ENCODE measurements at places on chromosomes 6 and 20.

DNA sequence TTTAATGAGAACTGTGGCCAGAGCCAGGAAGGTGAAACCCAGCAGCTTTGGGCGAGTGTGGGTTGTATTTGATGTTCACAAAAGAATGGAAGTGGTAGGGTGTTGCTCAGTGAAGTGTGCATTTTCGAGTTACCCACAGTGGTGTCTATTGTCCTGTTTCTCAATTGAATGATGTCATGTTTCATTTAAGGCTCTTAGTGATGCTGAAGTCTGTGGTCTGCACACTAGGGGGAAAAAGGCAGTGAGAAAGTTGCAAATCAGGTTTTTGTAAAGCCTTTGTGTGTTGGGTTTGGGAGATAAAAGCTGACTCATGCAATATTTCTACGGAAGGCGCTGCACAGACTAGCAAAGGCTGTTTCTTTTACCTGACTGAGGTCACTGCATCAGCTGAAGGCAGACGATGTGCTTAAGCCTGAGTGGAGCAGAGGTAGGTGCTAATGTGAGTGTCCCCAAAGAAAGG, 121.1 kb downstream of the PLEKHG1 start:
- peak; percentile 96 for DNase-seq

GRCh38 chr6:16480763-16481560, 242.6 kb downstream of the GMPR start:
- DNase-seq, result no peak

DNA sequence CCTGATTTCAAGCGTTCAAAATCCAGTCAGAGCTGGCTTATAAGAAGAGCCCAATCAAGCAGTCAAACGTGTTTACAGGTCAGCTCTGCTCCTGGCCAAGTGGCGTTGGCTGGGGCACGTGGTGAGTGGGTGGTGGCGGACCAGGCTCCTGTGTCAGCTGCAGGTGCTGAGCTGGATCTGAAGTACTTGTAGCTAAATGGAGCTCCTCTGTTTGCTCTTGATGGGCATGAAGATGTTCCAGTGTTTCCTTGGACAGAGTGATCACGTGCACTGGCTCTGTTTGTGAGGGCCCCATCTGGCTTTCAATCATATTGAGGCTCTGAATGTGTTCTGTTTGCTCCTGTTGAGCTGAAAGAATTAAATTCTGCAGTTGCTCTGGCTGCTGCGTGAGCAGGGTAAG, 10.2 kb upstream of the MICAL1 start:
- DNase-seq, result no peak

DNA sequence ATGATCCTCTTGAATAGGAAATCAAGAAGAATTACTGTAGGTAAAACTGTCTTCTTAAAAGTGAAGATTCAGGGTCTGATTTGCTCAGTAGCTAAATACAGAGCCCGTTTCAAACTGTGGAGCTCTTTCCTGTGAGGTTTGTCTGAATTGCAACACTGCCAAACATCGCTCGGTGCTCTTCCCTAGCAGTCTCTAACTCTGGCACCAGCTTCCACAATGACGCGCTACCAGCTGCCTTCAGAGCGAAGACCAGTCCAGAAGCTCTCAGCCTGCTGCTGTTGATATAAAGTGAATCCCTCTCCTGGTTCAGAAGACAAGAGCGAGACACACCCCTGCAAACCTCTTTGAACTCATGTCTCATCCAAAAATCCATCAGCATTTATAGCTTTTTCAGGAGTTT, 447.0 kb downstream of the LMBRD1 start:
- no peak for DNase-seq

DNA sequence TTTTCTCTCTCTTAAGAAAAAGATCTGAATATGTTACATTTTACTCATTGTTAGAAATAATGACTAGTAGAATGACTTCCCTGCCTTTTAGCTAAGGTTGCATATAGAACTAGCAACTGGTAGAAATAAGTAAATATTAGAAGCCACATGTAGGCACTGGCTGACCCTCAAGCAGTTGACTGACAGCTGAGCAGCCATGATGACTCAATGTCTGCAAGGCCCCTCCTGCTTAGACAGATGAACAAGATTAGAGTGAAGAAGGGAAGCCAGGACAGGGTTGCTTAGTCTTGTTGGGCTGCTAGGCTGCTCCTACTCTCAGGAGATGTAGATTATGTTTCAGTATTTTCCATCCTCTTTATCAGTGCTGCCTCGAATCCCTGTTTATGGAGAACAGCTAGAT, 6.5 kb downstream of the MEP1A start:
- peak; percentile 46 for DNase-seq

GRCh38 chr20:31945319-31945718, 6.5 kb downstream of the PDRG1 start:
- DNase-seq, result no peak

- no peak for DNase-seq
Measured at GRCh38 chr6:130943738-130944137, 116.5 kb downstream of the SMLR1 start.

DNA sequence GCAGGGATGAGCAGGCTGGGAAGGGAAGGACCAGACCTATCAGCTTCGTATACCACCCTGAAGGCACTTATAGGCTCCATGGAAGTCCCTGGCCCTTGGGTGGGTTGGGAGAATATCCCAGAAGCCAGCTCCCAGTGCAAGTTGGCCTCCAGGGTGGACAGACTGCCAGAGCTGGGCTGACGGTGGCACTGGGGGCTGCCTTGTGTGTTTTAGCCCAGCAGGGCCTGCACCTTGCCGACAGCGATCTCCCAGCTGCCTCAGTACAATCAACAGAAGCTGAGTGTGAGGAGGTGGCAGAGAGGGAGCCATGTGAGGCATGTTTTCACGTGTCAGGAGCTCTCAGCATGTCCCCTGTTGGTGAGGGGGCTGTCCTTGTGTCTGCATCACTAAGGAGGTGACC, 159.5 kb downstream of the VEGFA start:
- no peak for DNase-seq

DNA sequence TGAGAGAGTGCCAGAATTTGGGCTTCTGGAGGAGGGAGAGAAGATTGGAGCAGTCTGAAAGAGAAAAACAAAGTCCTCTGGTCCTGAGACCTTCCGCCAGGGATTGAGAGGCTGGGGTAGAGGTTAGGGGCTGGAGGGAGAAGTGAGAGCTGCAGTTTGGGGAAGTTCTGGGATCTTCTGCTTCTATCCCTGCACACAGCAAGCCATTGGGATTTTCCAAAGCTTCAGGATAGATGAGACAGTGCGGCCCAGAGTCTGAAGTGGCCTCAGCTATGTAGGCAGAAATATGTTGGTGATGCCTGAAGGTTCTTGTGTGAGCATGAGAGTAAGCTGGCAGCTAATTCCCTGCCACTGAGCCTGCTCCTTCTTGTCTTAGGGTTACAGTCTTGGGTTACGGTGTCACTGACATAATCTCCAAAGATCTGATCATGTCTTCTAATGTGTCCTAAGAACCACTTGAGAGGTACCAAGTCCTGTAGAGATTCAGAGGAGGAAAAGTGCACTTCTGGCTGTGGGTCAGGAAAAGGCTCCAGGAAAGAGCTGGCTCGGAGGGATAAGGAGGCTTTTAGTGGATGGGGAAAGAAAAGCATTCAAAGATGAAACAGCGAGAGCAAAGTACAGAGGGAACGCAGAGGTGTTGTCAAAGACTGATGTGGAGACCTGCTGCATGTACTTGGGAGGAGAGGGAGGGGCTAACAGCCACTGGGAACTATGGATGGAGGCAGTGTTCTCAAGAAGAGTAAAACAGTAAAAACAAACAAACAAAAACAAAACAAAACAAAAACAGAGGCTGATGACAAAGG, 131.1 kb upstream of the MYLIP start:
- no peak for DNase-seq

DNA sequence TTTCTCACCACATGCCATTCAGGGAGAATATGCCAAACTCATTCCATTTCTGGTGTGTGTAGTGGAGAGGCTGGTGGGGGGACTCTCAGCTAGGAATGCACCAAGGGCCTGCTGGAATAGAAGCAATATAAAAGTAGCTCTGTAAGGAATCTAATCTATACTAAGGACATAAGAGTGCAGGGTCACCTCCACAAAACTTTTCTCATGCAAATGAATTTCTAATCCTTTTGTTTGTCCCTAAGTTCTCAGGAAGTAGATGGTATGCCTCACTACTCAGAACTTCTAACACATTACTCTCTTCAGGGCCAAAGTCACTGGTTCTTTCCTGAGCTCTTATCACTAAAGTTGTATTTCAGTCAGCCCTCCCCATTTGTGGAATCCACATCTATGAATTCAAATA, 427.2 kb downstream of the C6orf118 start:
- DNase-seq, result no peak

GRCh38 chr6:25219216-25219916, 59.8 kb upstream of the CARMIL1 start:
- DNase-seq, result peak; percentile 71

GRCh38 chr6:159104163-159104925, 59.6 kb upstream of the TAGAP start:
- peak; percentile 35 for DNase-seq

DNA sequence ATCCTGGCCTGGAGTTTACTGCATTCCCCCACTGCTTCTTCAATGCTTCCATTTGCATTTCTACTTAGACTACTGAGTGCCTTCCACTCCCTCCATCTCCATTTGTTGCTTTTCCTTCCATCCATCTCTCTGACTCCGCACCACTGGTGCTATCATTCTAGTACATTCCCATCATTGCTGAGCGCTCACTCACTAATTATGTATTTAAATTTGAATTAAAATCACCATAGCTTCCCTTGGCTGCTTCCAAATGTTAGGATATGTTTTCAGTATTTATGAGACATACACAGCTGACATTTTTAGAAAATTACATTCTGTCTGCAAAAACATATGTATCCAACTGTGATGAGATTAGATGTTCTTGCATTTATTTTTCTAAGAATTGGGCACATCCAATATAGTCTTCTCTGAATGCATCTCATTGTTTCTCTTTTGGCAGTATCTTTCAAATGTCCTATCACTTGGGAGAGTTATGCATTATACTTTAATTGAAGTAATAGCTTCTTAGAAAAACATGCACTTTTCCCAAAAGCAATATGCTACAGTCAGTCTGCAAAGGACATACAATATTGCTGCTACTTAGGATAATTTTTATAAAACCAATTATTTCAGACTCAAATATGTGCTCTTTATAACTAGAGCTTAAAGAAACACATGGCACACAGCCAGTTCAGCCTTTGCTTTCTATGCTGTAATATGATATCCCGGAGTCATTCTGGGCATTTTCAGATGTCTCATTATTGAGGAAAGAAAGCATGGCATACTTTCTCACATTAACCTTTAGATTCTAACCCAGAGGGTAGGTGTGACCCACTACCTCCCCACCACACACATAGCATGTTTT, 12.1 kb upstream of the COL21A1 start:
- DNase-seq, result peak; percentile 70

DNA sequence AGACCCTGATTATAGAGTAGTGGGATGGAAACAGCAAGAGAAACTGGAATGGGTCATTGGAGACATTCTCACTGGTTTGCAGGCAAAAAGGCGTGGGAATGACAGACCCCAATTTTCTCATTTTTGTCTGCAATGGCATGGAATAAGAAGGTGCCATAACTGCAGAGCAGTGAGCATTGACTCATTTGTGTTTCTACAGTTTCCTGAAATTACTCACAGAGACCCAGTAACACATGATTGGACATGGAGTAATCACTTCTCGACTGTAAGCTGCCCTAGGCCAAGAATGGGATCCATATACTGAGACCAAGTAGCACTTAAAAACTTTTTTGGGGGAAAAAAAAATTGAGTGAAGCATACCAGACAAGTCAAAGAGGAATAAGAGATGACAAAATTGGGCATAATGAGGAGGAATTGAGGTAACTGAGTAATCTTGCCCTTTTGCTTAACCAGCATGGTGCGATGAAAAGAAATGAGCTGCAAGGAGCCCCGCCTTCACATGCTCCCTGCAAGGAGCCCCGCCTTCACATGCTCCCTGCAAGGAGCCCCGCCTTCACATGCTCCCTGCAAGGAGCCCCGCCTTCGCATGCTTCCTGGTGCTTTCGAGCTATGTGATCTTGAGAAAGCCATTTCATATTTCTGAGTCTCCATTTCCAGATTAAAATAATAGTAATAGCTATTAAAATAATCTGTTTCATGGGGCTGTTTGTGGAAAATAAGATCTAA, 44.1 kb downstream of the NHSL1 start:
- peak; percentile 93 for DNase-seq

DNA sequence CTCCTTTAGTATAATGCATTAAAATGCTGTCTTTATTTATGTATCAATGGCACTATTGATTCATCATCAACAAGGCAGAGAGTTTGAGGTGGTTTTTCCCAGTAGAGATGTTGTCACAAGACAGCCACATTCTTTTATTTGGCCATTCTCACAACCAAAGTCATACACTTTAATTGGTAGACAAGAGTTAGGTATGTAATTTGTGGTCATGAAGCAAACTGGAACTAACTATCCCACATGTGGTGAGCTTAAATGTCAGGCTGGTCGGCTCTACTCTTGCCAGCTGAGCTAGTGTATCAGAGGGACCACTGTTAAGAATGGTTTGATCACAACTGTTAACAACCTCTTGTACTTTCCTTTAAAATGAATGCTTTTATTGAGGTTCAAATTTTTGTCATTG, 714.6 kb downstream of the CD109 start:
- DNase-seq, result no peak

- no peak for DNase-seq
Measured at GRCh38 chr20:59672576-59672975, 68.2 kb downstream of the PHACTR3 start.

GRCh38 chr20:24523661-24524060, 54.2 kb downstream of the SYNDIG1 start:
- DNase-seq, result no peak

- DNase-seq, result peak; percentile 22
Measured at GRCh38 chr6:131136021-131136786, 937 bp downstream of the AKAP7 start.

- no peak for DNase-seq
Measured at GRCh38 chr20:63017076-63017825, 10.5 kb upstream of the BHLHE23 start.

- DNase-seq, result no peak
Measured at GRCh38 chr6:113184291-113184690, 672.9 kb upstream of the MARCKS start.

DNA sequence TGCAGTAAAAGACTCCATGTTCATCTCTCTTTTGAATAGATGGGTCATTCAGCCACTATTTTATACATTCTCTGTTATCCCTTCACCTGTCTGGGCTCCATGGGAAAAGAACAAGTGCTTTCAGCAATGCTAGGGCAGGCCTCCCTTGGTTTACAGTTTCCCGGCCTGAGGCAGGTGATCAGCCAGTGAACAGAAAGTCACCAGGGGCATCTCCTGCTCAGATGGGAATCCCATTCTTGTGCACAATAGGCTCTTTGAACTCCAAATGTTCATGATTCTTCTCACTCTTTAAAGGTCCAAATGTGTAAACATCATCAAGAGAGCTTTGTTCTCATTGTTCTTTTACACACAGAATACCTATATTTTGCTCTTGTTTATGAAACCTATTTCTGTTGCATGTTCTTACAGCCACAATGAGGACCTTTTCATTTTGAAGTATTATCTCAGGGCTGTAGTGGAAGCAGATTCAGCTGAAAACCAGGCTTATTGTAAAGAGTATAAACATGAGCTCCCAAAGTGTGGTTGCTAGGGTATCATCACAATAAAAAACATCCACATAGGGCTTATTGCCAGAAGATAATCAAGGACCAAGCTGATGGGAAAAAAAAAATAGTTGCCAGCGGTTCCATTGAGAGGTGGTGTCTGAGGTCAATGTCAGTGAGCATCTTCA, 267.1 kb upstream of the SGK1 start:
- DNase-seq, result no peak

- peak; percentile 88 for DNase-seq
Measured at GRCh38 chr6:34610819-34611477, 54.8 kb upstream of the SPDEF start.
